ENCODE measurements at places on chromosomes 7 and 10.
A peak's percentile ranks its signal among the peaks of the same experiment; 100 is the strongest.

- DNase-seq: no peak
These were observed 118.2 kb downstream of the ADAM12 start for GRCh38 chr10:126270111-126270510.

GRCh38 chr7:141915565-141915964, 634 bp upstream of the OR9A4 start:
- DNase-seq: no peak

DNA sequence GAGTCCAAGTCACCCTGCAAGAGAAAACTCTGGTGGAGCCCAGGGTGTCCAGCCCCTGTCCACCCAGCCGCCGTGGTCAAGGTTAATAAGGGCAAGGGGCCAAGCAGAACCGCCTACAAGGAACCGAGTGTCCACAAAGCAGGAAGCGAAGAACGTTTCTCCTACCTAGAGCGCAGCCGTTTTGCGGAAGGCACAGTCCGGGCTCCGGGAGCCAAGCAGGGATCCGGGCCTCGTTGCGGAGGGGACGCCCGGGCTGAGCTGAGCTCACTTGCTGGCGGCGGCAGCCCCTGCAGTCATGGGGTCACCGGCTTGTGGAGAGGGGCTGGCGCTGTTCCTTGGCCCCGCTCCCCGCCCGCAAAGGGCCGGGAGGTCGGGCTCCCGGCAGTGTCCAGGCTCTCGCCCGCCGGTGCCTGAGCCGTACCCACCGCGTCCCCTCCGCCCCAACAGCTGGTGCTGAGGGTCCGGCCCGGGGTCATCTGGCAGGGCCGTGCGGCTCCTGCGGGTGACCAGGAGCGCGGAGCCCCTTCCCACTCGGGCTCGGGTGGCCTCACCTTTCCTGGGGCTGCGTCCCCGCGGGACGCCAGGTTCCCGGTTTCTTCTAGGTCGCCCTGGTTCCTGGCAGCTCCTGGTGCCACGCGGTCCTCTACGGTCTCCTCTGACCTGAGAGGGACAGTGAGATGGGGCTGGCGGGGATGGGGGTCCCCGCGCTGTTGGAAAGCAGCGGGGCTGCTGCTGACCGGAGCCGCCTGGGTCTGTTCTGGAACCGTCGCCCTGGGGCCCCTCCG, 14.0 kb upstream of the ZNF273 start:
- DNase-seq: no peak

DNA sequence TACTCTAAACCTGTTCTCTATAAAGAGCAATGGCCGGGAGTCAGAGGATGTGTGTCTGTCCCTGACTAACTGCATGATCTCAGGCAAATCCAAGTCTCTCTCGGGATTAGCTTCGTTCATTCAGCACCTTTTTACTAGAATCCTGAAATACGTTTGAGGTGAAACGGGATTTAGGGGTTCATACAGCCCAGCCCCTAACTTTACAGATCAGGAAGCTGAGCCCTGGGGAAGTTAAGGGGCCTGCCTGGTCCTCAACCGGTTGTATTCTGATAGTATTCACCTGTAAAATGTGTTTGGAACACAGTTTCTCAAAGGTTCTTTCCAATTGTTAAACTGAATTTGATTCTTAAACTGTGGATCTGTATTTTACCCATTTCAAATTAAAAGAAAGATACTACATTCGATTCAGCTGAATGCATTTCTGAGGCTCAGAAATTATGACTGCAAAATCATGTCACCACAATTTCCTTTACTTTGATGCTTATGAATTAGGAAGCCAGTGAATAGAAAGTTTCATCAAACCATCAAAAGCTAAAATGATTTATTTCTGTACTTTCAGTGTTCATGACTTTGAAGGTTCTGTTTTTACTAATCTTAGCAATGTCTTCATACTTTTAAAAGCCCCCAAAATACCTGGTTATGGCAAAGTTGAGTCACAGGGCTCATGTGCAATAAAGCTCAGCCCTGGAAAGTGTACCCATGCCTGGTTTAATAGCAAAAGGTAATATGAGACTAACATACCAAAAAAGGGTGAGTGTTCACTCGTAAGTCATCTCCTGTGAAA, 28.9 kb upstream of the EZH2 start:
- no peak for DNase-seq

DNA sequence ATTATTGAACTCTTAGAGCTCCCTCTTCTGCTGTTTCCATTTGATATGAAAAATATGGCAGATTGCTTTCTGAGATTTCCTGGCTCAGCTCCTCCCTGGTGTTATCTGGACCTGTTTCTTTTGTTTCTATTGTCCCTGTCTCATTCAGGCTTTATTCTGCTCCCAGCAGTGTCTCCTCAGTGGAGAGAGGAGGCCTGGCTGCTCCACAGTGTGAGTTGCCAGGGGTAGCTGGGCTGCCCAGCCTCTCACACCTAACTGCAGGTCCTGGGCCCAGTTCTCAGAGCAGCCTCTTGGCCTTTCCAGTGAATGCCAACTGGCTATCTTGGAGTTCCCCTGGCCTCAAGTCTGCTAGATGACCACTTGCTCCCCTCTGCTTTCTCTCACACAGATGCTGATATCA, 127.0 kb downstream of the VPS41 start:
- no peak for DNase-seq

GRCh38 chr7:41451826-41452225, 251.1 kb downstream of the INHBA start:
- no peak for DNase-seq

- no peak for DNase-seq
These were observed 14.3 kb downstream of the MDH2 start for GRCh38 chr7:76062254-76062653.

DNA sequence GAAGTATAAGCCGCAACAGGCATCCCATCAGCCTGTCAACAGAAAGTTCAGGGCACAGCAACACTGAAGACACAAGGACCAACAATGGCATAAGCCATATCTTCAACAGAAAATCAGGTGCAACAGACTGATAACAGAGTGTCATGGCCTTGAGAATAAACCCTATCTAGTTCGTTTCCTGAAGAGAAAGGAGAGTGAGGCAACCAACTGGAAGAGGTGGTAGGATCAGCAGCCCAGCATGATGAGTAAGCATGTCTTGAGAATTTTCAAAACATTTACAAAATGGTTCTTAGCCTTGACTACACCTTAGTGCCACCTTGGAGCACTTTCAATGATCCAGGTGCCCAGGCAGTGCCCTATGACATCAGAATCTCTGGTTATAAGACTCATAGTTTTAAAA, 290.2 kb upstream of the SEMA3C start:
- DNase-seq: no peak

GRCh38 chr10:100977436-100977835, 8.1 kb downstream of the SEMA4G start:
- DNase-seq: no peak

GRCh38 chr7:112383671-112384417, 66.4 kb upstream of the IFRD1 start:
- DNase-seq: no peak

GRCh38 chr7:75040512-75040911, 33.1 kb downstream of the RCC1L start:
- DNase-seq: no peak

GRCh38 chr7:43229801-43230200, 117.4 kb downstream of the HECW1 start:
- no peak for DNase-seq

DNA sequence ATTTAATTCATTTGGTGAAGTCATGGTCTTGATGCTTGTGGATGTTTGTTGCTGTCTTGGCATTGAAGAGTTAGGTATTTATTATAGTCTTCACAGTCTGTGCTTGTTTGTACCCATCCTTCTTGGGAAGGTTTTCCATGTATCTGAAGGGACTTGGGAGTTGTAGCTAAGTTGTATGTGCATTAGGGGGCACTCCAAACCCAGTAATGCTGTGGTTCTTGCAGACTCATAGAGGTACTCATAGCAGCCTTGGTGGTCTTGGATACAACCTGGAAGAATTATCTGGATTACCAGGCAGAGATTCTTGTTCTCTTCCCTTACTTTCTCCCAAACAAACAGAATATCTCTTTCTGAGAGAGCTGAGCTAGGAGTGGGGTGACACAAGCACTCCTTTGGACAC, 93.2 kb downstream of the ADCYAP1R1 start:
- DNase-seq: no peak

GRCh38 chr10:86058964-86059363, 307.6 kb downstream of the GRID1 start:
- DNase-seq: no peak

DNA sequence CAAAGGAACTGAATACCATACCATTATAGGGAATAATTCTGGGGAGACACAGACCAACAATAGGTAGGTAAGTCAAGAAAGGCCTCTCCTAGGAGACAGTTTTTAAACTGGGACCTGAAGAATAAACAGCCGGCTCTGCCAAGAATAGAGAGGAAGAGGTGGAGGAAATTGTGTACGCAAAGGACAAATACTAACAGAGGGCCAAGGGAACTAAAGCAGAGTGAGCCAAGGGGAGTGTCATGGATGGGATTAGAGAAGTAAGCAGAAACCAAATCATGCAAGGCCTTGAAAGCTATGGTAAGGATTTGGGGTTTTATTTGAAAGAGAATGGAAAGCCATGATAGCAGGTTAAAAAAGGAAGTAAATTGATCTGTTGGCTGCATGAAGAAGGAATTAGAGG, 18.1 kb upstream of the ITGB8 start:
- DNase-seq: no peak

DNA sequence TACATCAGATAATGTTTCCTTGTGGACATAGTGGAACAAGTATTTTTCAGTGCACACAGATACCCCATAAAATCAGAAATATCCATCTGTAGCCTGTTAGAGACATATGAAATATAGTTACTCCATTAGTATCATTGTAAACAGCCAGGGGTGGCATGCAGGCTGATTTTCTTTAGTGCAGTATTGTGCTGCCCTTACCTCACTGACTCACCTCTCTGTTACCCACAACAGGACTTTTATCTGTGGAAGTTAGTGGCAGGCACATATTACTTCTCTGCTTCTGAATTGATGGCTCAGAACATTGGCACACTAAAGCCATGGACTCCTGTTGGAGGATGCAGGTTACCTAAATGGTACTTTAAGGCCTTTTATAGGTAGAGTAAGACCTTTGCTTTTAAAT, 70.0 kb downstream of the SLC25A40 start:
- no peak for DNase-seq

- peak; percentile 94 for DNase-seq
These were observed 192.5 kb upstream of the PRSS1 start for GRCh38 chr7:142556740-142557139.

GRCh38 chr7:23267357-23267756, 20.8 kb downstream of the GPNMB start:
- no peak for DNase-seq

GRCh38 chr10:125156739-125157480, 3.5 kb downstream of the CTBP2 start:
- DNase-seq: no peak

DNA sequence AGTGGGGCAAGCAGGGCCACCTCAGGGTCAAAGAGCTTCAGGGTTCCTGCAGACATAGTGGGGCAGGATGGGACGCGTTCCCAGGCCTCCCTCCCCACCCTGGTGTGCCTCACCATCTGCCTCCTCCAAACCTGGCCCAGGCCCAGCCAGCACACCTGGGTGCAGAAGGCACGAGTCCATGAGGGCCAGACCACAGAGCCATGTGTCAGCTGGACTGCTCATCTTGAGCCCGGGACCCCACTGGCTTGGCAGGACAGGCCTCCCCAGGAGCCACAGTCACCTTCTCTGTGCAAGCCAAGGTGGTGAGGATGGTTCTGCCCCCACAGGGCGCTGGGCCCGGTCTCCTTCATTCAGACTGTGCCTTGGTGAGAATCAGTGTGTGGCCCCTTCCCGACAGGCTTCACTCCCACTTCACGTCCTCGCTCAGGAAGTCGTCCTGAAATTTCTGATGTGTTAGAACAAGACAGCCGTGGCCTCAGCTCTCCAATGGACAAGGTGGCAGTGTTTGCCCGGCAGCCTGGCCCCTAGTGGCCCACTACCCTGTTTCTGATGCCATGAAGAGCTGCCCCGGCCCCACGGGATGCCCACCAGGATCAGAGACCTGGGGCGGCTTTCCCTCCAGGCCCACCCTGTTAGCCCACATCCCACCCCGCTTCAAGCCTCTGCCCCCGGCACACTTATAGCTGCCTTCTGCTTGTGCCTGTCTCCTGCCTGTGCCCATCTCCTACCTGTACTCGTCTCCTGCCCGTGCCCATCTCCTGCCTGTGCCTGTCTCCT, 59.6 kb upstream of the EBF3 start:
- no peak for DNase-seq

- no peak for DNase-seq
These were observed 47.3 kb upstream of the ITGB8 start for GRCh38 chr7:20283385-20283784.

DNA sequence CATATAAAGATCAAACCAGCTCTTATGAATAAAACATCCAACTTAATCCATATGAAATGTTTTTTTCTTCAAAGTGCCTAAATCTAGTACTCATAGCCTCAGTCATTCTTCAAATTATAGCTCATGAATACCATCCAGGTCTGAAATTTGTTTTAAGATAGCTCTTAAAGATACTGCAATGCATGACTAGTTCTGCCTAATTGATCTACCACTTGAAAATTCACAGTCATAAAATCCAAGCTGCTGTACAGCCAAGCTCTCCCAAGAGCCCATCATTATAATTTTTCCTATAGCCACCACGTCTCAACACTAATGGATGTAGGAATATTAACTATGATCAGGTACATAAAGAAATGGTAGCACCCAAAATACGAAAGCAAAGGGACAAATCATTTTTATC, 87.9 kb upstream of the RNF148 start:
- DNase-seq: no peak

DNA sequence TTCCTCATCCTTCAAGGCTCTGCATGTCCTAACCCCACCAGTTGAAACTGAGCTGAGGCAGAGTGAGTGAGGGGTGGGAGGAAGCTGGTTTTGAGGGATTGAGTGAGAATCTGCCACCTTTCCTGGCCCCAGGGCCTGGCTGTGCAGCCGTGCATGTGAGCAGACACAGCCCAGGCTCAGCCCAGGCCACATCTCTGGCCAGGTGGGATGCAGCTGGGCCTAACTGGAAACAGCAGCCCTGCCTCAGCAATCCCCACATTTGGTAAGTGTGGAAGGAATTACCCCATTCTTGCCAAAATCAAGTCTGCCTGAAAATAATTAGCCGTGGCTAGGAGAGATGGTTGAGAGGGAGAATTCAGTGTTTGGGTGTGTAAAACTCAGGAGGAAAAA, 116.6 kb downstream of the NEURL1 start:
- DNase-seq: peak; percentile 52

DNA sequence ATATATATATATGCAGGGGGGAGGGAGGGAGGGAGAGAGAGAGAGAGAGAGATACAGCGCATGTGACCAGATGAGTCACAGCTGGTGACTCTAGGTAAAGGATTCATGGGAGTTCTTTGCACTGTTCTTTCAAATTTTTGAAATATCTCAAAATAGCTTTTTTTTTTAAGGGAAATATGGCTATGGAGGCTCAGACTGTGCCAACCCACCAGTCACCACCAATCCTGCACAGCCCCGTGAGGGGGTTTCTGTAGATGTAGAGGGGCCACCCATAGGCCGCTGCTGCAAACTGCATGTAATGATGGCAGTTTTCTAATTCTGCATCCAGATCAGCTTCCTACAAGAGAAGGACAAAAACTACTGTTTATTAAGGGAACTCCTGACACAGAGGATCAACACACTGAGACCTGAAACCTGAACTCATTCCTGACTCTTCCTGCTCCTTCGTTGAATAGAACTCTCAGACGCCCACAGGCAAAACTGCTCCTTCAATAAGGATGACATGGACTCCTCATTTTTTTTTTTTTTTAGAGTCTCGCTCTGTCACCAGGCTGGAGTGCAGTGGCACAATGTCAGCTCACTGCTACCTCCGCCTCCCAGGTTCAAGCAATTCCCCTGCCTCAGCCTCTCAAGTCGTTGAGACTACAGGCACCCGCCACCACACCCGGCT, 17.3 kb downstream of the DAGLB start:
- DNase-seq: no peak

GRCh38 chr7:130352194-130353074, 7.8 kb downstream of the CPA5 start:
- DNase-seq: no peak

GRCh38 chr10:70599791-70600190, 2.8 kb downstream of the PRF1 start:
- no peak for DNase-seq
